ENCODE measurements at places on chromosomes 11 and 22.

DNA sequence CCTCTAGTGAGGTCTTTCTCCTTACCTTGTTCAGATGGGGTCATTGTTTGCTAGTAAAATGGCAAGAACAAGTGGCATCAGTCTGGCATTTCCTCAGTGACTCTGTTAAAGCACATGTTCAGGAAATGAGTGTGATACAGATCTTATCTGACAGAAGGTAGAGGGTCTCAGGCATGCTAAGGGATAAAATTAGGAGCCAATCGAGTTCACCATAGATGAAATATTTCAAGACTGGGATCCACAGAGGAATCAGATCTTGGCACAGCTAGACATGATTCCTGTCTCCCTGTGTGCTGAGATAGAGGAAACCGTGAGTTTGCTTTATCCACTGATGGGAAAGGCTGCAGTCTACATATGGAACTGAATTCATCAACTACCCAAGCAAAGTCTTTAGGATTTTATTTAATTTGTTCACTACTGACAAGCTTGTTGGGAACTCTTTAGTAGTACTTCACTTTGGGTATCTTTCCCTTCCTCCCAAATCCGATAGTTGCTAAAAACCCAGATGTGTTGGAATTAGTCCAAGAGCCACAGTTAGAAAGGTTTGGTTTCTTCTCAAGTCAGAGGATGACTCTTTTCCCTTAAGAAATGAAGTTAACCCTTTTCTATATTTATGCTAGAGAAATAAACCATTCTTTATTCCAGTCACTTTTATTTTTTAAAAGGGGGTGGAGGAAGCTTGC is 18.4 kb downstream of the FAM118B start:
- no peak for DNase-seq

- no peak for DNase-seq
These were observed 56.3 kb upstream of the GRK3 start for GRCh38 chr22:25508161-25508560.

GRCh38 chr22:25078591-25078990 is 121.1 kb upstream of the CRYBB3 start:
- no peak for DNase-seq

- no peak for DNase-seq
These were observed 4.2 kb downstream of the PLAAT3 start for GRCh38 chr11:63609971-63610580.

- no peak for DNase-seq
These were observed 77.0 kb upstream of the DDI1 start for GRCh38 chr11:103959279-103959942.

- DNase-seq: peak; percentile 38
These were observed 80.8 kb downstream of the ZC3H12C start for GRCh38 chr11:110173811-110174644.

- DNase-seq: no peak
These were observed 100.4 kb downstream of the ARL14EP start for GRCh38 chr11:30423279-30423648.

DNA sequence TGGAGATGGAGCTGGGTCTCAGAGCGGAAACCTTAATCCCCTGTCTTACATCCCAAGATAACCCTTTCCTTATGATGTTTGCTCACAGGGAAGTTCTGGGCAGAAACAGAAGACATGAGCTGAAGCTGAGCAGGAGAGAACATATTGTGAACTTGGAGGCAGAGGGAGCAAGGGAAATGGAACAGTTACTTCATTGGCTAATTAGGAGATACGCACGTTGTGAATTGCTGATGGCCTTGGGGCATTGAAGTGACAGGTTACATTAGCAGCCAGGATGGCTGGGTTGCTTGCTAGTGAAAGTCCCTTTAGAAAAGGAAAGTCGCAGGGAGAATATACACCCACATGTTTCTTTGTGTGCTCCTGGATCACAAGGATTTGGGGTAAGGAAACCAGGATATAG is 48.7 kb downstream of the TENM4 start:
- no peak for DNase-seq

GRCh38 chr22:27022896-27023361 is 365.5 kb downstream of the MIAT start:
- DNase-seq: no peak

DNA sequence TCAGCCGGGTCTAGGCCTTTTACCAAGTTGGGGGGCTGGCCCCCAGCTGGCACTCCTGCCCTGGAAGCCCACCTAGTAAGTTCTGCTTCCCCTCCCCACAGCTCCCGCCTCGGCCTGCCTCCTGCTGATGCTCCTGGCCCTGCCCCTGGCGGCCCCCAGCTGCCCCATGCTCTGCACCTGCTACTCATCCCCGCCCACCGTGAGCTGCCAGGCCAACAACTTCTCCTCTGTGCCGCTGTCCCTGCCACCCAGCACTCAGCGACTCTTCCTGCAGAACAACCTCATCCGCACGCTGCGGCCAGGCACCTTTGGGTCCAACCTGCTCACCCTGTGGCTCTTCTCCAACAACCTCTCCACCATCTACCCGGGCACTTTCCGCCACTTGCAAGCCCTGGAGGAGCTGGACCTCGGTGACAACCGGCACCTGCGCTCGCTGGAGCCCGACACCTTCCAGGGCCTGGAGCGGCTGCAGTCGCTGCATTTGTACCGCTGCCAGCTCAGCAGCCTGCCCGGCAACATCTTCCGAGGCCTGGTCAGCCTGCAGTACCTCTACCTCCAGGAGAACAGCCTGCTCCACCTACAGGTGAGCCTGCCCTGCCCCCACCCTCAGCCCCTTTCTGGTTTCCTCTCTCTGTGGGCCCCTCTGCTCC is 7.3 kb downstream of the RTN4RL2 start:
- no peak for DNase-seq

DNA sequence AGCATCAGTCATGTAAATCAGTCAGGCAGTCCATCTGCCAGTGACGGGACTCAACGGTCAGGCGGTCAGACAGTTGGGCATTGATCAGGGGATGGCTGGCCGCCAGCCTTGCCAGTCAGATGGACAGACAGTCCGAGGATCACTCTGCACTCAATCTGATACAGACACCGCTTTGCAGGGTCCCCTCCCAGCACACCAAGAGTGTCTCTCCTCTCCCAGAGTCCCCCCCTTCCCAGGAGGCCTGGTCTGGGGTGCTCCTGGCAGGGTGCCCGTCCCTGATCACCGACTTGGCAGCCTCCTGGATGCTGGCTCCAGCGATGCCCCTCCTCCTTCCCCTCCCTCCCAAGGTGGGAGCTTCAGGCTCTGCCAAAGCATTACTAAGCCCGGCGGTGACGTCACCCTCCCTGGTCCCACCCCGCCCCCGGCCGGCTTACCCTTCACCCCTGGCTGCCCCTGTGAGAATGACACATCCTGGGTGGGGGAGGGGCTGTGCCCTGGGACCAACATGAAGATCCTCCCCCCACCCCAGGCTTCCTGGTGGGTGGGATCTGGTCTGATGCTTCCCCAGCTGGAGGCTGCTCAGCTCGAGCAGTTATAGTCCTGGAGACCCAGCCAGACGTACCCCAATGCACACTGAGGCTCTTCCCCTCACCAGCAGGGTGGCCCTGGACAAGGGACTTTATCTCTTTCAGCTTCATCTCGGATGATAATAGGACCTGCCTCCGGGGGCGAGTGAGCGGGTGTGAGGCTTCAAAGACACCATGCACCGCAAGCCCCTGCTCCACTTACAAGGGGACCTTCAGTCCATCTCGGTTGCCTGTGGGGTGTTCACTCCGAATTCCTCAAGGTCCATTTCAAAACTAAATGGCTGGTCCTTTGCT is 69.2 kb downstream of the CD82 start:
- no peak for DNase-seq

- DNase-seq: no peak
These were observed 131.8 kb downstream of the KIRREL3 start for GRCh38 chr11:126868741-126869140.

DNA sequence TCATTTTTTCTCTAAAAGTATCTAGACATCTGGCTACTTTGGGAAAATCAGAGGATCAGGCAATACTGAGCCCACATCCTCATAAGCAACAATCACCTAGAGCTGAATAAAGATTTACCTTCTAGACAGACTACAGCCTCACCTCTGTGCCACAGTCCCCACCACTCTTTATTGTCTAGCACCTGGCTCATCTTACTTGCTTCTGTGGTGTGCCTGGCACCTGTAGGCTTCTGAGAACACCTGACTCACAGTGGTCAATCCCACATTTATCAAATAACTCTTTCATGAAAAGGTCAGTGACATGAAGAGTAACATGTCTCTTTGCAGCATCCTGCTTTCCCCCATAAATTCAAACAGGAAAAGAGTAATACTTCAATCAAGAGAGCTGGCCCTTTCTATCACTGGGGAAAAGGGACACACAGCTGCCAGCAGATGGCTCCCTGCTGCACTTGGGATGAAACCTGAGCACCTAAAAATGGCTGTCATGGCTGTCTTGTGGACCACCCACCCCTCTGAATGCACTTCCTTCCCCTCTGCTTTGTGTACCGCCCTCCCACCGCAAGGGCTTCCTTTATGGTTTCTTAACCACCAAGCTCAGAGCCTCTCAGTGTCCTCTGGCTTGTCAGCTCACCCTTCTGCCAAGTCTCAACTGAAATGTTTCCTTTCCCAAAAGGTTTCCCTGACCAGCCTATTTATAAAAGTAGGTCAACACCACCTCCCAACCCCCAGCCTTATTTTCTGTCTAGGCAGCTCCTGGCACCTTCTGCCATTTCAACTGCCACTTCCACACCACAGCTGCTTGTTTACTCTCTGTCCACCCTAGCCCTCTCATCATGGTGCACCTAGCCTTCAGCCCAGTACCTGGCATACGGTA is 9.3 kb downstream of the TFIP11 start:
- peak; percentile 75 for DNase-seq

All from CD4-positive, alpha-beta T cell treated with Interferon gamma for 1 hour (primary cell).